ENCODE measurements at places on chromosomes 12 and 14.

DNA sequence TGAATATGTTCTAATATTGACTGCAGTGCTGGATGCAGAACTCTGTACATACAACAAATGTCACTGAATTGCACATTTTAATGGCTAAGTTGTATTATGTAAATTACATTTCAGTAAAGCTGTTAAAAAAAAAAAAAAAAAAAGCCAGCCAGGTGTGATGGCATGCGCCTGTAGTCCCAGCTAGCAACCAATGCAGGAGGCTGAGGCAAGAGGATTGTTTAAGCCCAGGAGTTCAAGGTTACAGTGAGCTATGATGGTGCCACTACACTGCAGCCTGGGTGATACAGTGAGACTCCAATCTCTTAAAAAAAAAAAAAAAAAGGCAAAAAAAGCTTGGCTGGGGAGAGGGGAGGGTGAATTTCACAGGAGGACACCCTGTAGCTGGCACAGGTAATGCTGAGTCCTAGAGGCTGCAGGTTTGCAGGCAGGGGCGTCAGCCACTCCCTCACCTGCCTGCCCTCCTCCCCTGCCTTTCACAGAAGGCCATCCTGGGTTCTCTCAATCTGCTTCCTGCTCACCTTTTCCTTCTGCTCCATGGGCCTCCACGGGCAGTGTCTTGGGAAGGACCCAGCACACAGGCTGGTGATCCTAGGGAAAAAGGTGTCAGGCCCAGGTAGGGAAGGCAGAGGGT lies 40.7 kb downstream of the TESC start:
- no peak for DNase-seq

- DNase-seq = peak; percentile 88
Measured at GRCh38 chr14:102799684-102800562, 22.7 kb downstream of the TRAF3 start.

DNA sequence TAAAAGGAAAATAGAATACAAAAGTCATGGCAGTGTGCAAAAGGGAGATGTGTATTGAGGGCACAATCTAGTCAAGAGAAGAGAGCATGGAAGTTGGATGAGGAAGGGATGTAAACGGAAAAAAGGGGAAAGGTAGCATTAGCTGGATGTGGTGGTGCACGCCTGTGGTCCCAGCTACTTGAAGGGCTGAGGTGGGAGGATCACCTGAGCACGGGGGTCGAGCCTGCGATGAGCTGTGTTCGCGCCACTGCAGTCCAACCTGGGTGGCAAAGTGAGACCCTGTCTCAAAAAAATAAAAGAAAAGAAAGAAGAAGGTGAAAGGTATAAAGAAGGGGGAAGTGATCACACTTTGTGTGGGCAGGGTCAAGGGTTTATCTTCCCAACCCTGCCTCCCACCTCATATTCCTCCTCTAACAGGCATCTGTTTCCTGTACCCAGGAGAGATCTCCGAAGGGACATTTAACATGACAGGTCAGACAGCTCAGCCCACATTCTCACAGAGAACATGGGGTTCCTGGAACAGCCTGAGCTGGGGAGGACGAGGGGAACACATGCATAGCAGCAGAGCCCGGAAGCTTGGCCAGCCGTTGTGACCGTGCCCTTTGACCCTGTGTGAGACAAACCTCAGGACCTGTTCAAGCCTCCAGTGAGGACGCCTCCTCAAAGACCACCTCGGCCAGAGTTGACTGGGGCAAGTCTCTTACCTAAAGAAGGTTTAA lies 8.9 kb downstream of the RNASE11 start:
- no peak for DNase-seq

- no peak for DNase-seq
Measured at GRCh38 chr12:126437934-126438333, 1372.7 kb downstream of the AACS start.

GRCh38 chr14:77319422-77319821 lies 1.3 kb downstream of the POMT2 start:
- no peak for DNase-seq

- DNase-seq = no peak
Measured at GRCh38 chr12:113239288-113239771, 18.1 kb downstream of the TPCN1 start.

DNA sequence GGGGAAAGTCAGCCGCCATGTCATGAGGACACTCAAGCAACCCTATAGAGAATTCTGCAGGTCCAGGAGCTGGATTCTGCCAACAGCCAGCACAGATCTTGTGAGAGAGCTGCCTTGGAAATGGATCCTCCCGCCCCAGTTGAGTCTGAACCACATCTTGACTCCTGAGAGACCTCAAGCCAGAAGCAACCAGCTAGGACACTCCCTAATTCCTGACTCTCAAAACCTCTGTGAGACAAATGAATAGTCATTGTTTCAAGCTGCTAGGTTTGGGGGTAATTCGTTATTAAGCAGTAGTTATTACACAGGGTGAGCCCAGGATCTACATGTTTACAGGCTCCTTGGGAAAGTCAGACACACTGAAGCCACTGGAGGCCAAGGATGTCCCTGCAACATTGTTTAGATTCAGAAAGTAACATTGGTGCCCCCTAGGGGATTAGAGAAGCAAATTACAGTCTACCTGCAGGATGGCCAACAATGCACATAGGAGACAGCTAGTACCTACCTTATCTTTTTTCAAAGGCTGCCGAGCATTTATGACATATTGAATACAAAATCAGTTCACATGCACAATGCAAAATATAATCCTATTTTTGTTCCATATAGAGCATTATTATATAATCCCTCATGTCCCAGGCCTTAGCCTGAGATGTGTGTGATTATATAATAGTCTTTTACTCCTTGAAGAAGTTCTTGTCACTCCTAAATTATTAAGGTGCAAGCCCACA lies 57.9 kb upstream of the FICD start:
- peak; percentile 44 for DNase-seq

DNA sequence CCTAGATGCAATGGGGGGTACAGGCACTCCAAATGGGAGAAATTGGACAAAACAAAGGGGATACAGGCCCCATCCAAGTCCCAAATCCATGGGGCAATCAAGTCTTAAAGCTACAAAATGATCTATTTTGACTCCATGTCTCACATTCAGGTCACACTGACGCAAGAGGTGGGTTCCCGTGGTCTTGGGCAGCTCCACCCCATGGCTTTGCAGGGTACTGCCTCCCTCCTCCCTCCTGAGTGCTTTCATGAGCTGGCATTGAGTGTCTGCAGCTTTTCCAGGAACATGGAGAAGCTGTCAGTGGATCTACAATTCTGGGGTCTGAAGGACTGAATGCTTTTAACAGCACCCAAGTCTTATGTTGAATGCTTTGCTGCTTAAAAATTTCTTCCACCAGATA lies 274.5 kb upstream of the LRIG3 start:
- DNase-seq = no peak

GRCh38 chr12:31922341-31923062 lies 36.7 kb upstream of the RESF1 start:
- peak; percentile 41 for DNase-seq

- no peak for DNase-seq
Measured at GRCh38 chr12:9134981-9135628, 19.4 kb upstream of the A2M start.

DNA sequence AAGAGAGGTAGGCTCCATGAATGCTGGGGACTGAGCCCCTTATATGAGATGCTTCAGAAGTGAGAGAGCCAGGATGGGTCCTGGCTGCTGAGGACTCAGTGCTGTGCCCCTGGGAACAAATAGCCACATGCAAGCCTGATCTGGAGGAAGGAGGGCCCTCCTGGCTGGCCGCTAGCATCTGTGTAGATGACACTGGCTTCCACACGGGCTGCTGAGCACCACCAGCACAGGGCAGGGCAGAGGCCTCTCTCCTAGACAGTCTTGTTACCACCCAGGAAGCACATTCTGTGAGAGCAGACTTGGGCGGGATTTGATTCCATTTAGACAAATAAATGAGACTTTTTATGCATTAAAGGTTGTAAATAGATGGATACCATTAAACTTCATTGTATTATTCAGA lies 48.0 kb downstream of the ZNF664 start:
- no peak for DNase-seq

DNA sequence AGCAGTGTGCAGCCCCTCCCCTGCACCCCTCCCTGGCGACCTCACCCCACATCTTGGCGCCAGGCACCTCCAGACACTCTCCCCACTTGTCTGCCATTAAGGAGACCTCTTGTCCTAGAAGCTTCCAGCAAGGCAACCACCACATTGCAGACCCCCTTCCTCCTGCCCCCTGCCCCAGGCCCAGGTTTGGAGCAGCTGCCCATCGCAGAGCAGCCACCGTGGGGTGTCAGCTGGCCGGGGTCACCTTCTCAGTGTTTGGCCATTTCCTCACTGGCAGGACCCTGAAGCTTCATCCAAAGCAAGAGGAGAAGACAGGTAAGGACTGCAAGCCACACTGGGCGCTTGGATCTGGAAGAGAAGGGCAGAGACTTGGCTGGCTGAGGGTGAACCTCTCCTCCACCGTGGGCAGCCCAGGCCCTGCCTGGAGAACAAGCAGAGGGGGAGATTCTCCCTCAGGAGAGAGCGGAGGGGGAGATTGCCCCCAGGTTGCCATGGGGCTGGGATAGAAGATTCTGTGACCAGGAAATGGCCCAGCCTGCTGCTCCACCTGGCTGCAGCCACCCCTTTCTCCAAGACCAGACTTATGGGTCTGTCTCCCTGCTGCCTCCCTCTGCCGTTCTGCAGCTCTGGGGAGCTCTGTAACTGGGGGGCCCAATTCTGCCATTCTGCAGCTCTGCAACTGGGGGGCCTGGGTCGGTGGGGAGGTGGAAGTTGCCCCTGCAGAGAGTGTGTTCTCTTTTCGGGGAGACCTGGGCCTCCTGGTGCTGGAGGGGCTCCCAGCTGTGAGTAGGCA lies 72.9 kb upstream of the C14orf180 start:
- no peak for DNase-seq

- DNase-seq = no peak
Measured at GRCh38 chr14:105748204-105748578, 221.8 kb downstream of the TMEM121 start.

- DNase-seq = no peak
Measured at GRCh38 chr14:100153560-100153959, 5.9 kb downstream of the DEGS2 start.

DNA sequence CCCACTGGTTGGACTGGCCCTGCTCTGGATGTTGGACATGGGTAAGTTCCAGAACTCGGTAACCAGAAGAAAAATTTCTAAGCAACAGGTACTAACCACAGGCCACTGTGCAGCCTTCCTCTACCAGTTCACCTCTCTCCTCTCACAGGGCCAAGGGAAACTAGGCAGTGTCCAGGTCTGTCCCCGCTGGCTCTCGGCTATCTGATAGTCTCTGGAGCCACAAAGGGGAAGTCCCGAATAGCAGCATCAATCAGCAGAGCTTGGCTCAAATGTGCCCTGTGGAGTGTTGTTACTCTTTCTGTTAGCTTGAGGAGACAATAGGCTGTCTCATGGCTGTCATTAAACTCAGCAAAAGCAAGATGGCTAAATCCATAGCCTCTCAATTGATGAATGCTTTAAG lies 73.2 kb downstream of the TSPAN11 start:
- no peak for DNase-seq

GRCh38 chr12:49554266-49554665 lies 13.7 kb downstream of the MCRS1 start:
- DNase-seq = no peak

GRCh38 chr14:57295239-57295638 lies 26.5 kb downstream of the AP5M1 start:
- DNase-seq = no peak

GRCh38 chr14:83779266-83779665 lies 1750.7 kb upstream of the FLRT2 start:
- DNase-seq = peak; percentile 41

- no peak for DNase-seq
Measured at GRCh38 chr12:21971344-21971743, 30.1 kb upstream of the ABCC9 start.

DNA sequence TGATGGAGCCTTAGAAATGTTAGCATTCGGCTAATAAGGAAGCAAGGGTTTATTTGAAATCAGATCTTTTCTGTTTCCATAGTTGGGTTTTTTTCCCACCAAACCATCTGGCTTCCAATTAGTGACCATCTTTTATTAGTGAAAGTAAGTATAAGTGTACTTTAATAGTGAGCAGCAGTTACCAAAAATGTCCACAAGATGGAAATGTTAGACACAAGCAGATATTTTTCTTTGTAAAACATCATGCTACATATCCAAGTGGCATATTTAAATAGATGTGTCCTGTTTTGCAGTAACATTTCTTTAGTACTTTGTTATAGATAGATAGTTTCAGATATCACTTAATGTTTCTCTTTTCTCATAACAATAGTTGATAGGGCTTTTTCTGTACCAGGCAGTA lies 28.8 kb downstream of the YEATS4 start:
- peak; percentile 76 for DNase-seq

DNA sequence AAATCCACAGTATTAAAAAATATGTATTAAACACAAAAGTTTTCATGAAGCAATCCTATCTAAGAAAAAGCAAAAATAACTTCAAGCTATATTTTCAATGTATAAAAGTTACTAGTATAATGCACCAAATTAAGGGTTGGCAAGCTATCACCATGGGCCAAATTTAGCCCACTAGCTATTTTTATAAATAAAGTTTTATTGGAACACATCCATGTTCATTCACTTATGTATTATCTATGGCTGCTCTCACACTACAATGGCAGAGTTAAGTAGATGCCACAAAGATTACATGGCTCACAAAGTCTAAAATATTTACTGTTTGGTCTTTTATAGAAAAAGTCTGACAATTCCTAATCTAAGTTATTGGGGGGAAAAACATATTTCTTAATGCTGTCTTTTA lies 17.6 kb downstream of the KLHL28 start:
- DNase-seq = no peak

- DNase-seq = no peak
Measured at GRCh38 chr12:103729499-103729898, 111.5 kb downstream of the NT5DC3 start.

GRCh38 chr12:13496111-13496510 lies 299.6 kb downstream of the EMP1 start:
- DNase-seq = no peak

- DNase-seq = no peak
Measured at GRCh38 chr14:74645244-74645643, 33.2 kb upstream of the LTBP2 start.

DNA sequence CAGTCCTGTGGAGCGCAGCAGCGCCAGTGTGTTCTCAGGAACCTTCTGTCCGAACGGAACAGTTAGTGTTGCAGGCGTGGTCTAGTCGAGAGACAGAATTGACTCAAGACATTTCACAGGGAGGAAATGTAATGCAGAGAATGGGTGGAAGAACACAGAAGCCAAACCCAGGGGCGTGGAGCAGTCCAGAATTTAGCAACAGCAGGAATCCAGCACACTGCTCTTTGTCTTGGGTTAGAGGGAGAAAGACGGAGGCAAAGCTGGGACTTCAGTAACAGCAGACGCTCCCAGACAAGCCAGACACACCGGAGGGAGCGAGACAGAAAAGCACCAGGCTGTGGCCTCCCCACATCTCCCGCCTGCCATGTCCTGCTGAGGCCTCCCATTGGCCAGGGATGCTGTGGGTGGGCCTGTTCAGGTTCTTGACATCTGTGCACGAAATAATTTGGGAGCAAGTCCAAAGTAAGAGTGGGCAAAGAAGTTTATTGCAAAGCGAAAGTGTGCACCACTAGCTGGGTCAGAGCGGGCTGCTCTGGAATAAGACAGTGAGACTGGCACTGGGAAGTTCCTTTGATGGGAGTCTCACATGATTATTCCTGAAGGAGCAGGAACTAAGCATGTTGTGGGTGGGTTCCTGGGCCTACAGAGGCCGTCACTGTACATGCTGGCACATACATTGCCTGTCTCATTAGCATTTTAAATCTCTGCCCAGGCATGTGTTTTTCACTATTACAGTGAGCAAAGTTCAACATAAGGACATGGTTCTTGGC lies 339.3 kb upstream of the SFSWAP start:
- no peak for DNase-seq

Data from astrocyte of the spinal cord (primary cell).